ENCODE measurements at places on chromosomes 2 and 18.

- H3K36me3 ChIP-seq = peaks cover 58% of the 10 kb centered on the region
- H3K4me1 ChIP-seq = peaks cover 45% of the 10 kb centered on the region
- H3K27me3 ChIP-seq = no peaks in the 10 kb centered on the region
Measured at GRCh38 chr2:74845217-74845751, 11.4 kb downstream of the HK2 start.

- H3K4me3 ChIP-seq = no peak overlapping the region
- no peaks in the 10 kb centered on the region for H3K36me3 ChIP-seq
- H3K27ac ChIP-seq = no peak overlapping the region
- no peak for DNase-seq
- no peaks in the 10 kb centered on the region for H3K27me3 ChIP-seq
- H3K4me1 ChIP-seq = no peaks in the 10 kb centered on the region
Measured at GRCh38 chr2:128547667-128548066, 229.0 kb upstream of the HS6ST1 start.

DNA sequence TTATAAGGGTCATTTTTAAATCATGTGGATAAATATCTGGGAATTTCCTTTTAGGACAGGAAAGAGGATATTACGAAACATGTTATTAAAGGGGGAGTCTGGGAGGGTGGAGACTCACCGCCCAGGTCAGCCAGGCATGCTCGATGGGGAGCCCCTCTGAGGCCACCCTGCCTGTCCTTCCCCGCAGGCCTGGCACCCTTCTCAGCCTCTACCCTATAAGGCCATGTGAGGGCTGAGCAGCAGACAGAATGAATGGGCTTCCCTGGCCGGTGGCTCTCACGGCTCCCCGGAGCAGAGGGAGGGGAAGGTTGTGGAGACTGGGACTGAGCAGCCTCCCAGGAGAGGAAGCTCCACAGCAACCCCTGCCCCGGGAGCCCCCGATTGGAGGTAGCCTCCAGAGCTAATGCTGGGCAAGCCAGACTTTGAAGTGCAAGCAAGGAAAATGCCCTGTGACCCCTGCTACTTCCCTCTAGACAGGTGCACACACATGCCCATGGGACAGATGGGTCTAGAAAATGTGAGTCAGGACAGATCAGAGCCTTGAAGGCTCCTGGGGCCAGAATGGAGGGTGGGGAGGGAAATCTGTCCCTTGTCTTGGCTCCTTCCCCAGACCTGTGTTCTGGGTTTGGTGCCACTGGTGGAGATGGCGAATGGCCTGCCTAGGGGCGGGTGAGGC is 13.2 kb upstream of the ARMC9 start:
- no peak for DNase-seq
- no peak overlapping the region for H3K27ac ChIP-seq
- H3K36me3 ChIP-seq = no peaks in the 10 kb centered on the region
- H3K4me1 ChIP-seq = no peaks in the 10 kb centered on the region
- no peaks in the 10 kb centered on the region for H3K27me3 ChIP-seq

GRCh38 chr18:57759650-57760049 is 43.5 kb downstream of the ATP8B1 start:
- H3K4me3 ChIP-seq = no peak overlapping the region
- no peaks in the 10 kb centered on the region for H3K36me3 ChIP-seq
- H3K4me1 ChIP-seq = no peaks in the 10 kb centered on the region
- DNase-seq = no peak

DNA sequence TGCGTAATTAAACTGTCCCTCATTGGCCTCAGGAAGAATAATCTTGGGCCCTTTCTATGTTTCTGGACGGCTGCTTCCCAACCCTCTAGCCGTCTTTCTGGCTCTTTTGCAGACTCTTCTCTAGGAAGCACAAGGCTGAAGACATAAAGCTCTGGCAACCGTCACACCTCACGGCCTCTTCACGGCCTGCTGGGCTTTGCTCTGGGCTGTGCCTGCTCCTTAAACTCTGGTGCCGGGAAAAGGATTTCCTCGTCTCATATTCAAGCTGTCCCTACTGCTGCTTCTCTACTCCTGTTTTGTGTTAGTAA is 36.0 kb upstream of the WIPF1 start:
- peak overlapping the region; percentile 53 for H3K4me3 ChIP-seq
- peaks cover 64% of the 10 kb centered on the region for H3K4me1 ChIP-seq
- peak; percentile 39 for DNase-seq
- peaks cover 31% of the 10 kb centered on the region for H3K36me3 ChIP-seq
- H3K27ac ChIP-seq = peak overlapping the region; percentile 99

- H3K4me1 ChIP-seq = no peaks in the 10 kb centered on the region
- no peak overlapping the region for H3K27ac ChIP-seq
- H3K36me3 ChIP-seq = no peaks in the 10 kb centered on the region
- no peaks in the 10 kb centered on the region for H3K27me3 ChIP-seq
Measured at GRCh38 chr2:188582211-188582610, 290.5 kb downstream of the GULP1 start.

GRCh38 chr2:105522645-105523044 is 123.8 kb upstream of the FHL2 start:
- no peaks in the 10 kb centered on the region for H3K36me3 ChIP-seq
- H3K4me3 ChIP-seq = no peak overlapping the region
- no peak overlapping the region for H3K27ac ChIP-seq
- no peaks in the 10 kb centered on the region for H3K4me1 ChIP-seq
- DNase-seq = no peak

GRCh38 chr18:28834889-28835288 is 658.0 kb upstream of the CDH2 start:
- H3K4me3 ChIP-seq = no peak overlapping the region
- H3K27me3 ChIP-seq = no peaks in the 10 kb centered on the region
- H3K36me3 ChIP-seq = no peaks in the 10 kb centered on the region
- H3K27ac ChIP-seq = no peak overlapping the region
- DNase-seq = no peak

DNA sequence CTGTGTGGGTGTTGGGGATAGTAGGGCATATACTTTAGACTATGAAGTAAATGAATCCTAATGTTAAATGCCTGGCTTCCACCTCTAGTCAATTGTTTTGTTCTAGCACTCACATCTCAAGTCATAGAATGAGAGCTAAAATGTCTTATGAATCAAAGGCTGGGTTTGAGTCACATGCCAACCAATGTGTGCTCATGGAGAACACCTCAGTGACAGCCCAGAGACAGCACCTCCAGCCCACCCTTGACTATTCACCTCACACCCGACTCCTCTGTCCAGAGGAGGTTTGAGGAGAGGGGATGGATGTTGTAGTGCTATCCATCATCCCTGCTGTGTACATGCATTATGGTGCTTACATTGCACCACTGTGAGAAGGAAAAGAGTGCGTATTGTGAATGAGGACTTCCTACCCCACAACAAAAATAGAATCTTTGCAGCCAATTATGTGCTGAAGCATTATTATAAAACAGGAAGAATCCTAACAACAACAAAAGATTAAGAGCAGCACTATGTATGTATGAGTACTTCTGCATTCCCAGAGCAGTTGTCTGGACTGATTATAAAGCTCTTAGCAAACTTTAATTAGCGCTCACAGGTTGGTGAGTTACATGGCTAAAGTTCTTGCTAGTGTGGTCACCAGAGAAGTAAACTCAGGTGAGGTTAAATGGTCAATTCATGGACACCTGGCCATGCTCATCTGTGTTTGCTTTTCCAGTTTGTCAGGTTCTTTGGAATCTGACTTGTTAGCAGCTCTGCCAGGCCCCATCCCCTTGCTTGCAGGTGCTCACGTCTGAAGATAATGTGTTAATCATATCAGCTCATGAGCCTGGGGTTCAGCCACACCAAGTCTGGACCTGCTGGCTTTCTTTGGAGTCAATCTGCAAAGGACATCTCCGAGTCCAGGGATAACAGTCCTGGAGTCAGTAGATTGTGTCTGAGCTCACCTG is 55.3 kb upstream of the NABP1 start:
- H3K27me3 ChIP-seq = no peaks in the 10 kb centered on the region
- H3K27ac ChIP-seq = peak overlapping the region; percentile 91
- H3K4me1 ChIP-seq = peaks cover 59% of the 10 kb centered on the region
- no peaks in the 10 kb centered on the region for H3K36me3 ChIP-seq
- no peak overlapping the region for H3K4me3 ChIP-seq

DNA sequence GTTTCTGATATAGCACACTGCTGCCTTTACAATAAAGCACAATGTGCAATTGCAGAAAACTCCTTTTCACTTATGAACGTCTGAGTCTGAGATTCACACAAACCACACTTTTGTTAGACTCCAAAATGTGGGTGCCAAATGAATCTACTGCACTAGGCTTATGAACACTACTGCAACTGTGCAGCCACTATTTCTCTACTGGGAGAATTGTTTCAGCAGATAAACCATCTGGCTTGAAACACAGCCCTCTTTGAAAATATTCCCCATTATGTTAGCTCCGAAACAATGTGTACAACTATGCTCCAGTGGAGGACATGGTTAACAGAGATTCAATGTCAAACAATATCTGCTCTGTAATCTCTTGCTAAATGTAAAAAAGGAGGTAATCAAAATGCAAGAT is 188.7 kb upstream of the ZEB2 start:
- H3K4me1 ChIP-seq = peaks cover 38% of the 10 kb centered on the region
- H3K27ac ChIP-seq = no peak overlapping the region
- no peaks in the 10 kb centered on the region for H3K36me3 ChIP-seq
- no peak for DNase-seq
- H3K4me3 ChIP-seq = no peak overlapping the region
- H3K27me3 ChIP-seq = no peaks in the 10 kb centered on the region

- peak overlapping the region; percentile 90 for H3K27ac ChIP-seq
- peak; percentile 79 for DNase-seq
- H3K36me3 ChIP-seq = no peaks in the 10 kb centered on the region
- H3K27me3 ChIP-seq = no peaks in the 10 kb centered on the region
Measured at GRCh38 chr2:65159906-65160305, 30.0 kb upstream of the RAB1A start.

DNA sequence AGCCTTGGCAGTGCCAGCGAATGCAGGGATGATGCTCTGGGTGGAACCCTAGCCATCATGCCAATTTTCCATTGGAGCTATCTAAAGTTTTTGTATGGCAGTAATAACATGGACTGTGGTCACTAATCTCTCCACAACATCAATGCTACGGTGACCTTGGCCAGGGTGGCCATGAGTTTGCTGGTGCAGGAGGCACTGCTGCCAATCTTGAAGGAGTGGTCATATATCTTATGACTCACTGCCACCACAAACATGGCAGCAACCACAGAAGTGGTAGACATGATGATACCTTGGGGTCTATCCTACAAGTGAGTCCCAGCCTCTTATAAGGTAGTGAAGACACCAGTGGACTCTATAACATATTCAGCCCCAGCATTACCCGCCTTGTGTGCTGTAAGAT is 104.6 kb downstream of the EVA1A start:
- no peaks in the 10 kb centered on the region for H3K27me3 ChIP-seq
- no peak for DNase-seq
- no peak overlapping the region for H3K4me3 ChIP-seq
- no peak overlapping the region for H3K27ac ChIP-seq

DNA sequence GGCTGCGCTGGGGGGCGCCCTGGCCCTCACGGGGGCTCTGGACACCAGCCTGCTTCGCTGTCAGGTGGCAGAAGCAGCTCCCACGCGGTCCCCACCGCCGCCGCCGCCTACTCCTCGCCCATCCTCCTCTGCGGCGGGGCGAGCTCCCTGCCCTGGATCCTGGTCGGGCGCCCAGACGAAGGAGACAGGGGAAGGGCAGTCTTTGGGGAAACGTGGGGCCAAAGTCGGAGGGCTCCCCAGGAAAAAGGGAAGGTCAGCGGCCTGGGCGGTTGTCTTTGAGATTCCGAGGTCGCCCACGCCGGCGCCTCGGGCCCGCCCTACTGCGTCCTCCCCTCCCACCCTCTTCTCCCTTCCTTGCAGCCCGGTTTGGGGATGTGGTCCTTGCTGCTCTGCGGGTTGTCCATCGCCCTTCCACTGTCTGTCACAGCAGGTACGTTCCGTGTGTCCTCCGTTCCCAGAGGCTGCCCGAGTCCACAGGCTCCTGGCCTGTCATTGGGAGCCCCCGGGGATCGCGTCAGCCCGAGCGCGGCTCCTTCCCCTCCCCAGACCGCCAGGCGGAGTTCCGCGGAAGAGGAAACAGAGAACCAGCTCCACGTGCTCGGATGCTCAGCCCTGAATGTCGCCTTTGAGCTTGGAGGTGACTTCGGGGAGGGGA is 800 bp downstream of the IL1RL2 start:
- no peaks in the 10 kb centered on the region for H3K36me3 ChIP-seq
- no peaks in the 10 kb centered on the region for H3K27me3 ChIP-seq
- H3K4me3 ChIP-seq = no peak overlapping the region
- H3K4me1 ChIP-seq = no peaks in the 10 kb centered on the region

DNA sequence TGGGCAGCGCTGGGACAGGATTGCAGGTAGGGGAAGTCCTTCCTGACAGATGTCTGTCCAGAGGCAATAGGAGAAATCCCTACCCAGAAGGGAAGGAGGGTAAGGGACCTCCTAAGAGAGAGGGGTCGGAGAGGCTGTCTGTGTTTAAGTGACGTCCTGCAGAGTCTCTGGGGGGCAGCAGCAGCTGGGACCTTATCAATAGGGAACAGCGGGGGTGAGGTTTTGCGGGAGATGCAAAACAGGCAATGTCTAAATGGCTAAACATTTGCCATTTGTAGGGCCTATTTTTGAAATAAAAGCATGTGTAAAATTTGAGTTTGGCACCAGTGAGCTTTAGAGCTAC is 108.7 kb upstream of the HS6ST1 start:
- no peaks in the 10 kb centered on the region for H3K27me3 ChIP-seq
- H3K27ac ChIP-seq = no peak overlapping the region
- H3K4me3 ChIP-seq = no peak overlapping the region
- no peak for DNase-seq
- peaks cover 21% of the 10 kb centered on the region for H3K4me1 ChIP-seq
- H3K36me3 ChIP-seq = no peaks in the 10 kb centered on the region

- no peaks in the 10 kb centered on the region for H3K27me3 ChIP-seq
- H3K4me3 ChIP-seq = no peak overlapping the region
- no peaks in the 10 kb centered on the region for H3K36me3 ChIP-seq
- H3K27ac ChIP-seq = no peak overlapping the region
Measured at GRCh38 chr2:220579452-220579851, 952.0 kb downstream of the SLC4A3 start.

DNA sequence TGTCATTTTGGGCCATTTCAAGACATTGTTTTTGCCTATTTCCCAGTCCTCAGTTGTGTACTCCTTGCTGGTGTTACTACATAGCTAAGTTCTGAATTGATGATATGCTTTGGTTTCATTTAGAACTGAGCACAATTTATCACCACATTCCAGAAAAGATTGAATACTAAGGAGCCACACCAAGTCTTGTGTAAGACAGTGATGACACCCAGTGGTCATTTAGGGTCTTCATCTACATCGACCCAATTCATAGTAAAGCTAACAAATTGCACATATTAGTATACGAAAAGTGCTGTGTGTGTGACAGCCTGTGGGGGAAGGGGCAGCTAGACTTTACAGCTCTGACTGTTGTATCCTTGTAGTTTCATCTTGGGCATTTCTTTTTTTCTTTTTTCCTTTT is 10.9 kb upstream of the DLX2 start:
- no peaks in the 10 kb centered on the region for H3K4me1 ChIP-seq
- H3K27me3 ChIP-seq = no peaks in the 10 kb centered on the region
- no peak overlapping the region for H3K27ac ChIP-seq
- H3K4me3 ChIP-seq = no peak overlapping the region
- no peaks in the 10 kb centered on the region for H3K36me3 ChIP-seq

- H3K27ac ChIP-seq = no peak overlapping the region
- no peaks in the 10 kb centered on the region for H3K27me3 ChIP-seq
- no peak overlapping the region for H3K4me3 ChIP-seq
- DNase-seq = no peak
- no peaks in the 10 kb centered on the region for H3K36me3 ChIP-seq
Measured at GRCh38 chr2:181766129-181766528, 85.8 kb upstream of the NEUROD1 start.

- no peaks in the 10 kb centered on the region for H3K27me3 ChIP-seq
- H3K4me1 ChIP-seq = no peaks in the 10 kb centered on the region
- DNase-seq = no peak
- H3K36me3 ChIP-seq = no peaks in the 10 kb centered on the region
- H3K4me3 ChIP-seq = no peak overlapping the region
- no peak overlapping the region for H3K27ac ChIP-seq
Measured at GRCh38 chr18:39841482-39842365, 2113.3 kb upstream of the PIK3C3 start.
